ENCODE measurements at places on chromosomes 2 and 18.

- DNase-seq = no peak
These were observed 112.0 kb upstream of the CTDP1 start for GRCh38 chr18:79567481-79568147.

DNA sequence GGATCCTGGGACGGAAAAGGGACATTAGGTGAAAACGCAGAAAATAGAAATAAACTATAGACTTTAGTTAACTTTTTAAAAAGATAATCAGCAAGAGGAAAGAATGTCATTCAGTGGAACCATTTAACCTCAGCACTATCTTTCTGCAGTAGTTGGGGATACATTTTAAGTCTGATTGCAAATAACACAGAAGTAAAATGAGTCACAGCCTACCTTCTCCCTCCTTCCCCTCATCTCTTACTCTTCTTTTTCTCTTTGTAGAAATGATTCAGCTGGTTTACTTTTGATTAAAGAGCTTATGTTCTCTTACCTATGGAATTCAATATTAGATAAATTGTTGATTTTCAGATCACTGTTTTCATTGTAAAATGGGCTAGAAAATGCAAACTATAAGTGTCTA lies 171.2 kb downstream of the FAM210A start:
- no peak for DNase-seq

DNA sequence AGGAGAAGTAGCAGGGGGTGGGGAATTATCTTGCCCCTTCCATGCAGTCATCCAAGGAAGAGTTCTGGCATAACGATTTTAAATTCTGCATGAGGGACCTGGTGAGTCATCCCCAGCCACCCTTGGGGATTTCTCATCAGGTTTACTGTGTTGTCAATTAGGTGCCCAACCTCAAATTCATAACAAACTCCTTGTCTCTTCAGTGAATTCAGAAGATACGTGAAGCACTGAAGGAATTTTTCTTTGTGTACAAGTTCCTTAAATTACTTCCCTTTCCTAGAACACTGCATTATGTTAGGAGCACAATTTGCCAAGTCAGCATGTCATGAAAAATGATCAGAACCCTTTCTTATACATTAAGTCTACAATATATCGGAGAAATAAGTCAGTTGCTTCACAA lies 70.8 kb upstream of the NOSTRIN start:
- DNase-seq = no peak

- DNase-seq = no peak
These were observed 19.2 kb downstream of the CDC42EP3 start for GRCh38 chr2:37652199-37652640.

DNA sequence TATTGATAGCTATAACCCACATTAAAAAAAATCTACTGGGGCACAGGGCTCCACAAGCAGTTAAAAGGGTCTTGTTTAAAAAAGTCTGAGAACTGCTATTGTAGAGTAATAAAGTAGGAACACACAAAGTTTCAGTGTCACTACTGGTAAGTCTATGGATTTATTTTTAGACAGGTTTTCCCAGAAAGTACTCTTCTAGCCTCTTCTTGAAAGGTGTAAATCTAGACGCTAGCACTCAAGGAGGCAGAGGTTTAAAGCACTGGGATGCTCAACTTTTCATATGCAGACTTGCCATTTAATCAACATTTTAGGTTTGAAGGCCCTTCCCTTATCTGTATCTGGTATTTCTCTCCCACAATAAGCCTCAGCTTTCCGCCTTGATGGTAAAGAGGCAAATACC lies 33.4 kb downstream of the FBXO11 start:
- DNase-seq = no peak

- no peak for DNase-seq
These were observed 1238.0 kb upstream of the NRXN1 start for GRCh38 chr2:52269696-52270485.

GRCh38 chr2:58938988-58939387 lies 697.9 kb upstream of the FANCL start:
- no peak for DNase-seq

GRCh38 chr2:8119782-8120505 lies 561.9 kb upstream of the ID2 start:
- no peak for DNase-seq

- no peak for DNase-seq
These were observed 934 bp downstream of the ZNF804A start for GRCh38 chr2:184599054-184599871.

DNA sequence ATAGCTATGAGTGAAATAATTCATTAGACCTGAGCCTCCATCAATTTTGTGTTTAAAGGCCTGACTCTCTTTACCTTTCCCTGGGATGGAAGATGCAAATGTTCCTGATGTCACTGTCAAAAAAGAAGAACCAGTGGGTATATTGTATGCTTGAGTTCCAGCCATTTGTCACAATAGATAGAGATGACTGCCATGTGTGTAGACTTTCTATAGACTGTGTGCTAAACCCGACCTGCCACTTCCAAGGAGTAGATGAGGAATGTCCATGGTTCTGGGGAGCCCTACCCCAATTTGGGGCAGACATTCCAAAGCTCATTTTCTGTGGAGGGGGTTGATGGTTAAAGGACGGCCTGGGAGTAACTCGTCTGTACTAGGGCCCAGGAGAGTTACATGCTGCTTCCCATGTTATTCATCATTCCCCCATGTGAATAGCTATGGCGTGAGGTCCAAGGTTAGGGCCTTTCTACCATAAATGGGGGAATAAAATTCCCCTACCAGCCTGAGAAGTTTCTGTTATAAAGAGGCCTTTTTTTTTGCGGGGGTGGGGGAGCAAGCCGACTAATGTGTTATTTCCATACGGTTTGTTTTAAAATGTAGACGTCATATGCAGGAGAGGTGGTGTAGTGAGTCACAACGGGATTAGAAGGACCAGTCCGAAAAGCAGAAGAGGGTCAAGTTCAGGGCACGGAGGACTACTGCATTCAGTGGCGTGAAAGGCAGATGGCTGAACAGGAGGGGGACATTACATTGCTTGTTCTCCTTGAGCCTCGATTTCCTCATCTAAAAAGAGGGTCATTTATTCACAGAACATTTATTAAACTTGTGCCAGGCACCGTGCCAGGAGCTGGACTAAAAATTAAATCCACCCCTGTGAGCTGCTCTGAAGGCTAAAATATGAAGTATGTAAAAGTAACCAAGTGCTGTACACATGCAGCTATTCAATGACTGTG lies 24.0 kb downstream of the IL1B start:
- no peak for DNase-seq

DNA sequence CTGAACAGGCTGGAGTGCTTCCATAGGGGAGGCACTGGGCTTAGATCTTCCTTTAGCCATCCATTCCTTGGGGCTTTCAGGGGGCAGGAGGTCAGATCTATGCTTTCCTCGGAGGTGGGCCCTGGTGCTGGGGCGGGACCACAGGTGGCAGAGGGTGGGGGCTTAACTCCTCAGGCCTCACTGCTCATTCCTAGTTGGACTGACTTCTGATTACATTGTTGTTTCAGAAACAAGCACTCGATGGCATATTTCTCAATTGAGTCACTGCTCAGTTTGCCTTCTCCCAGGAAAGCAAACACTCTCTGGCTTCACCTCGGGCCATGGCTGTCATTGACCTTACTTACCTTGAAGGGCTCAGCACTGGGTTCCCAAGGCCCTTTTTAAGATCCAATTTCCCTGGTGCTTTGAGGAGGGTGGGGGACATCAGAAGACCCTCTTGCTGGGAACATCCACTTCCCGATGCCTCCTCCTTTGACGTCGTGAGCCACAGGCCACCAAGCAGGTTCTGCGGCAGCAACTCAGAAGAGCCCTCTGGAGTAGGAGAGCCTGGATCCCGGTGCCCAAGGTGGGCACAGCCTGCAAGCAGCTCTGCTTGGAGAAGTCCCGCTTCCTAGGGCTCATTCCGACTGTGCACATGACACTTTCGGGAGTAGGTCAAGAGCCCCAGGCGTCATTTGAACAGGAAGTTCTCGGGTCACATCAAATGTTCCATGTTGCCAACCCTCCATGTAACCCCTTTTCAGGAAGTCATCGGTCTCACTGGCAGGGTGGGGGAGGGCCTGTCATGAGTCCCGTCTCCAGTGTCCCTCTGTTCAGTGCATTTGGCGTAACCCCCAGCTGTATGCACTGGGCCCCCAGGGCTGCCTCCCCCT lies 40.6 kb downstream of the SDC1 start:
- DNase-seq = no peak

- no peak for DNase-seq
These were observed 21.5 kb upstream of the ZNF532 start for GRCh38 chr18:58842978-58843687.

- no peak for DNase-seq
These were observed 303.5 kb downstream of the EPHA4 start for GRCh38 chr2:221268631-221269030.

- no peak for DNase-seq
These were observed 64.7 kb upstream of the SERTAD2 start for GRCh38 chr2:64718250-64718885.

- DNase-seq = no peak
These were observed 5.2 kb upstream of the COMMD1 start for GRCh38 chr2:61900281-61900680.

- DNase-seq = no peak
These were observed 34.2 kb downstream of the NPAS2 start for GRCh38 chr2:100853909-100854810.

GRCh38 chr2:240972636-240973521 lies 25.5 kb upstream of the SNED1 start:
- DNase-seq = no peak

- DNase-seq = no peak
These were observed 787.2 kb downstream of the RNF144A start for GRCh38 chr2:7704296-7704865.

- DNase-seq = no peak
These were observed 312.5 kb downstream of the MYCN start for GRCh38 chr2:16252891-16253290.

- no peak for DNase-seq
These were observed 1.8 kb downstream of the NMI start for GRCh38 chr2:151287513-151288250.

DNA sequence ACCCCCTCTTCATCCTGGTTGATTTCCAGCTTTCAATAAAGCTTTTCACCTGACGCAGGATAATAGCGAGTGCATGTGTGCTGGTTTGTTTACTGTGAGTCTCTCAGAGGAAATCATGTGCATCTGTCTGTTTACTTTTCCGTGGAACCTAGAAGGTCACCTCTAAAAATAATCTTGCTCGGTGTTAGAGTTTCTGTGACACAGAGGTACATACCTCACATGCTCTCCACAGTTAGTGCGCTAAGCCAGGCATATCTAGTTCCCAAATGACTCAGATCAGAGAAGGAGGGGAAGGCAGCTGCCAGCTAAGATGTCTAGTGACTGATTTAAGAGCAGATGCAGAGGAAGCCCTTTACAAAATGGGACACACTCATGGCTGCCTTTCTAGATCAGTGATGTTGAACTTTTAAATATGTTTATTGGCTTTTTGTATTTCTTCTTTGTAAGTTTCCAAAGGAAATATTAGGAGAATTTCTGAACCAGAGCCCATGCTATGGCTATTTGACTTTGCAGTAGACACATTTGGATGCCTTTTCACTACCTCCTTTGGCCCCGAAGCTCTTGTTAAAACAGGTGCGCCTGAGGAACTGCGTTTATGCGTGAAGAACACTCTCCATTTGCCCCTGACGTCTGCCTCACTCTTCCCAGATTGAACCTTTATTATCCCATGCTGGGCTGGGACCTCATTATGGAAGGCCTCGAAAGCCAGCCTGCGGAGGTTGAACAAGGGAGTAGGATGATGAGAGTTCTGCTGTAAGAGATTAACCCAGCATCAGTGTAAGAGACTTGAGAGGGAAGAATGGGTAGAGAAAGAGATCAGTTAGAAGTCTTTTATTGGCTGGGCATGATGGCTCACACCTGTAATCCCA lies 145.6 kb downstream of the FAM161A start:
- no peak for DNase-seq

All from stimulated activated CD8-positive, alpha-beta memory T cell treated with anti-CD3 and anti-CD28 coated beads, Interleukin-2, amount 100 ng/mL, for 48 hours (primary cell).